GDM1 (cell line): ENCODE measurements at places on chromosomes 1 and 21.

GRCh38 chr1:14332158-14332557, 266.3 kb upstream of the KAZN start:
- no peak for DNase-seq

GRCh38 chr1:53163291-53163768, 20.9 kb upstream of the SLC1A7 start:
- no peak for DNase-seq

GRCh38 chr1:235019961-235020360, 108.7 kb downstream of the TOMM20 start:
- DNase-seq, result no peak

- DNase-seq, result no peak
These were observed 14.3 kb upstream of the COX20 start for GRCh38 chr1:244821134-244821533.

GRCh38 chr1:233015965-233016364, 65.6 kb downstream of the NTPCR start:
- no peak for DNase-seq

DNA sequence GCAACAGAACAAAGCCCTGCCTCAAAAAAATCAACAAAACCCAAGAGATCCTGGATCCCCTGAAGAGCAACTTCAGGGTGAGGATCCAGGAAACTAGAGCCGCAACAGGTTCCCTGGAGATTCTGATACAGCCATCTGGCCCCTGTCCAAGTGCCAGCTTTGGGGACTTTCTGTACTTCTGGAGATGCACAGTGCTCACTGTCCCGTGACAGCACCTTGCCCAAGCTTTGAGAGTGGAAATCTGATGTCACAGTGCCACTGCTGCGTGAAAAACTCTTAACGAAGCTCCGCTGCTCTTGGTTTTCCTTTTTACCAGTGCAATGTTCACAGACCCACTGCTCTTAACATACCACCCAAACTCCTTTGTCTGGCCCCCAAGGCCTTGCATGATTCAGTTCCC, 26.3 kb downstream of the STK40 start:
- no peak for DNase-seq
